GM23338 (cell line): ENCODE measurements at places on chromosomes 12 and 14. TPM values are rescaled to one million over a fixed set of nuclear protein-coding genes. Genes with fewer than 3 reads are reported as not detected.

The CAPZA3 gene
- total RNA-seq: not detected in 2 replicates

DNA sequence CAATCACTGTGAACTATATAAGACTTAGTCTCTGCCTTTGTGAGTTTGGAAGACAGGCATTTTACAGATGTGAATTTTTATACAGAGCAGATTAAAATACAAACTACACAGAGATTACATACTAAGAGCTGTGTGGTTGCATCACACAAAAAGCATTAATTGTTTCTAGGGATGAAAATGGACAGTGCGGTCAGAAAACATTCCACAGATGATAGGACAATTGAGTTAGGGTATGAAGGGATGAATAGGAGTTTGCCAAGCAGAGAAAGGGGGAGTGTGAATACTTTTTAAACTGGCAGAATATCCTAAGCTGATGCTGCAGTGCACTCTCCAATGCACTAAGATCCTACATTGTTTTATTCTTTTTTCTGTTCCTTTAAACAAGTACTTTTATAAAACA is 345.8 kb downstream of the VRK1 start:
- H3K36me3 ChIP-seq: no peaks in the 10 kb centered on the region
- H3K4me1 ChIP-seq: no peaks in the 10 kb centered on the region
- H3K4me3 ChIP-seq: no peak overlapping the region

GRCh38 chr14:68692916-68693771 is 99.7 kb downstream of the ZFP36L1 start:
- no peaks in the 10 kb centered on the region for H3K27me3 ChIP-seq
- H3K4me1 ChIP-seq: peaks cover 15% of the 10 kb centered on the region
- no peak overlapping the region for H3K27ac ChIP-seq
- H3K36me3 ChIP-seq: no peaks in the 10 kb centered on the region
- no peak for DNase-seq

- H3K36me3 ChIP-seq: no peaks in the 10 kb centered on the region
- no peak for DNase-seq
- no peaks in the 10 kb centered on the region for H3K27me3 ChIP-seq
- no peaks in the 10 kb centered on the region for H3K4me1 ChIP-seq
Measured at GRCh38 chr12:25853316-25854095, 105.0 kb upstream of the RASSF8 start.

- no peak overlapping the region for H3K27ac ChIP-seq
- peak; percentile 53 for DNase-seq
- peaks cover 17% of the 10 kb centered on the region for H3K4me1 ChIP-seq
- H3K27me3 ChIP-seq: no peaks in the 10 kb centered on the region
Measured at GRCh38 chr12:46005823-46006222, 15.4 kb upstream of the SCAF11 start.

The IFI27L2 gene
- total RNA-seq: 16.8 and 23.4 TPM in 2 replicates

DNA sequence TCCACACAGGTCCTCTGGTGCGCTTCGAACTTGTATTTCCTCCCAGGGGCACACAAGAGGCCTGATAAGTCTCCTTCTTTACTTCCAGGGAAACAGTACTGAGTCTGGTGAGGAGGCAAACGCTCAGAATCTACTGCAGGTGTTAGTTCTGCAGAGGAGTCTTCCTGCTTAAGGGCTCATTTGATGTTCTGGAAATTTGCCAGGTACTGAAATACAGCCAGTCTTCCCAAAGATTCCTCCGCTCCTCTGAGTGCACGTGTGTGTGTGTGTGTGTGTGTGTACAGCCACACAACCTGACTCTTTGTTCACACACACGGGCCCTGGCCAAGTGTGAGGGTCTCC is 92.0 kb downstream of the FBXL14 start:
- DNase-seq: no peak
- no peak overlapping the region for H3K4me3 ChIP-seq
- H3K27me3 ChIP-seq: no peaks in the 10 kb centered on the region
- H3K4me1 ChIP-seq: no peaks in the 10 kb centered on the region
- H3K27ac ChIP-seq: no peak overlapping the region

The NPFF gene
- total RNA-seq: 0.69 TPM in 1 of 2 replicates, not detected in the other

- H3K27me3 ChIP-seq: no peaks in the 10 kb centered on the region
- DNase-seq: no peak
- no peak overlapping the region for H3K4me3 ChIP-seq
- H3K27ac ChIP-seq: no peak overlapping the region
Measured at GRCh38 chr12:44245932-44246331, 410.1 kb downstream of the TMEM117 start.

DNA sequence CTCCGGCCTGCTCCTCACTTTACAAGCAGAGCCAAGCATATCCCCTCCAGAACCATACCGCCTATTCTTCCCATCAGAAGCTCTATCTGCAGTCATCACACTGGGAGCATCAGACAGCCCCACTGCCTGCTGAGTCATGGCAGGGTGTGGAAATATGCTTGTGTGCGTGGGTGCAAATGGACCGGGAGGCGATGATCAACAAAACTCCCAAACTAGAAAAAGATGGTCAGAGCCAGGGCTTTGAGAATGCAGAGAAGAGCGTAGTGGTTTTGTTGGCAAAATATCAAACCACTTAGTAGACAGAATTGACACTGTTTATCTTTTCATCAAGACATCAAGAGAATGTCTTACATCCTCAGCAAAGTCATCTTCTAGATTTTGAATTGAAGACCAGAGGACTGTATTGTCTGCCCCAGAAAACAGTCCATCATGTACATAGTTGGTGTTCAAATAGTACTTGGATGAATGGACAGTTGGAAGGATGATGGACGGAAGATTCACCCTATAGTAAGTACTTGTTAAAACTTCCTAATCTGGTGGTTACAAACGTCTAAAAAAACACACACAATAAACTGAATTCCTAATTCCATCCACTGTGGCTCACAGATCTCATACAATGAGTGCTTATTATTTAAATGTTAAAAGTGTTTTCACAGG is 54.9 kb downstream of the VWF start:
- H3K36me3 ChIP-seq: no peaks in the 10 kb centered on the region
- peaks cover 1% of the 10 kb centered on the region for H3K4me1 ChIP-seq
- DNase-seq: no peak
- H3K4me3 ChIP-seq: no peak overlapping the region
- no peaks in the 10 kb centered on the region for H3K27me3 ChIP-seq
- H3K27ac ChIP-seq: no peak overlapping the region

- no peak overlapping the region for H3K4me3 ChIP-seq
- no peaks in the 10 kb centered on the region for H3K27me3 ChIP-seq
- no peak overlapping the region for H3K27ac ChIP-seq
- peaks cover 11% of the 10 kb centered on the region for H3K4me1 ChIP-seq
Measured at GRCh38 chr12:74483057-74483456, 54.6 kb upstream of the ATXN7L3B start.

The C12orf56 gene
- total RNA-seq: 4.6 and 9.3 TPM in 2 replicates

DNA sequence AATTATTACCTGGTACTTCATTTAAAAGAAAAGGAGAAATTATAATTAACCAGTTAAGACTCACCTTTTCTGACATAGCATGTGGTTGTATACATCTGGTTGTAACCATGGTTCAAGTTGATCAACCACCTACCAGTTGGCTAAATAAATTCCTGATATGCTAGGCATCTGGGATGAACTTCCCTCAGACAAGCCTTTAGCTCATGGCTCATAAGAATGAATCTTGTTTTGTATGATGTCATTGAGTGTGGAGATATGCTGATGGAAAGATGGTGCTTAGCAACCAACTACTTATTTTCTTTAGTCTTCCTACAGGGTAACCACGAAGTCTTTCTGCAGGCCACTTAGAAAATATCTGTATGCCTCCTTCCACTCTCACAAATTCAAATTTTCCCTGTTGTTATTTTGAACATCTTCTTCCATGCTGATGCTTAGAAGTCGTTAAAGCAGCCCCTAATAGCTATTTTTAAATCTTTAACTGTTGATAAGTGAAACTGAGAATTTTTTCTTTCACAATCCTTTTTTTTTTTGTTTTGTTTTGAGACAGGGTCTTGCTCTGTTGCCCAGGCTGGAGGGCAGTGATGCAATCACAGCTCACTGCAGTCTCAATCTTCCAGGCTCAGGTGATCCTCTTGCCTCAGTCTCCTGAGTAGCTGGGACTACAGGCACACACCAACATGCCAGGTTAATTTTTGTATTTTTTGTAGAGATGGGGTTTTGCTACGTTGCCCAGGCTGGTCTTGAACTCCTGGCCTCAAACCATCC is 51.9 kb upstream of the PTHLH start:
- DNase-seq: no peak
- H3K27ac ChIP-seq: no peak overlapping the region
- no peaks in the 10 kb centered on the region for H3K27me3 ChIP-seq
- H3K4me3 ChIP-seq: no peak overlapping the region
- H3K36me3 ChIP-seq: no peaks in the 10 kb centered on the region

The NR4A1 gene
- 13.4 and 19.1 TPM in 2 replicates for total RNA-seq

The IL23A gene
- 2.5 and 3.2 TPM in 2 replicates for total RNA-seq

GRCh38 chr14:68574906-68575305 is 218.0 kb downstream of the ZFP36L1 start:
- no peak overlapping the region for H3K4me3 ChIP-seq
- H3K36me3 ChIP-seq: no peaks in the 10 kb centered on the region
- H3K4me1 ChIP-seq: no peaks in the 10 kb centered on the region
- no peaks in the 10 kb centered on the region for H3K27me3 ChIP-seq
- no peak for DNase-seq

GRCh38 chr14:100654814-100655740 is 67.9 kb upstream of the BEGAIN start:
- H3K4me3 ChIP-seq: peak overlapping the region; percentile 51
- no peaks in the 10 kb centered on the region for H3K36me3 ChIP-seq
- H3K4me1 ChIP-seq: no peaks in the 10 kb centered on the region
- peak; percentile 66 for DNase-seq
- H3K27ac ChIP-seq: no peak overlapping the region
